NCI-H69 (cell line): ENCODE measurements at places on chromosomes 11 and 22.

DNA sequence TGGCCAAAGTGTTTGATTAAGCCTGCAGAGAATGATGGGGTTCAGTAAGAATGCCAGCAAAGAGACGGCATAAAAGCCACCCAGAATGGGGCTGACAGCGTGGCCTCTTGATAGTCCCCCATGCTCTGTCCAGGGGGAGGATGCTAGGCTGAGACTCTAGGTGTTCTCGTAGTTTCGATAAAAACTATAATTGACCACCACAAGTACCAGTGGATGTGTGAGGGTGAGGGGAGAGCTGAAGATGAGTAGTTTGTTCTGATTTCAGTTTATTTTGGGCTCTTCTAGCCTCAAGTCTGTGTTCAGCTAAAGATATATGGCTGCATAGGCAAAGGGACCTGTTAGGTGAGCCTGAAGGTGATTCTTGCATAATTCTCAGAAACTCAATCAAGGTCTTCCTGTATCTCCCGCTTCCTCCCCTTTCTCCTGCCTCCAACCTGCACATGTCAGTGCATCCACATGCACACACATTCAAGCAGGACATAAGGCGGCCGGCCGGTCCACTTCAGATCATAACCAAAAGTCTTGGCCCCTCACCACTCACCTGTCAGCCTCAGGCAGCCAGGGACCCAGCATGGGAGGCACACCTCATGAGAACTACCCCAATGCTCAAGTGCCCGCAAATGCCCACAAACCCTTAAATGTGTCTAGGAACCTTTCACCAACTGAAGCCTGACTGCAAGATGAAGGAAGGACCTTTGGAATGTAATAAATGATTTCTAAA, 31.2 kb downstream of the FLI1 start:
- DNase-seq: no peak

GRCh38 chr22:23002612-23003180, 67.6 kb upstream of the GNAZ start:
- no peak for DNase-seq

- no peak for DNase-seq
These were observed 8.4 kb downstream of the TIGD3 start for GRCh38 chr11:65362966-65363365.

DNA sequence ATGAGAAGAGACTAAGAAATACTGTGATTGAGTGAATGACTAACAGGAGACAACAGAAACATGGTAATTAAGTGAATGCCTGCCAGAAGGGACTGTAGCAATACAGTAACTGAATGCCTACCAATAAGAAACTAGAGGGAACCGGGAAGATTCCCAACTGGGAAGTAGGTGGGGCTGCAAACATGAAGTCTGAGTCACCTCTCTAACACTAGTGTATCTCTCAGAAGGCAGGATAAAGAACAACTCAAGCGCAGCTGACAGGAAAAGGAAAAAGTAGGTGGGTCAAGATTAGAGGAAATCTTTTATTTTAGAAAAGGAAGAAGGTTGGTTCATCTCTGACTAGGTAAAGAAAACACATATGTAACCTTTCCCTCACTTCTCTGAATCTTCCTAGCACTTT, 14.0 kb downstream of the C11orf42 start:
- DNase-seq: peak; percentile 5

DNA sequence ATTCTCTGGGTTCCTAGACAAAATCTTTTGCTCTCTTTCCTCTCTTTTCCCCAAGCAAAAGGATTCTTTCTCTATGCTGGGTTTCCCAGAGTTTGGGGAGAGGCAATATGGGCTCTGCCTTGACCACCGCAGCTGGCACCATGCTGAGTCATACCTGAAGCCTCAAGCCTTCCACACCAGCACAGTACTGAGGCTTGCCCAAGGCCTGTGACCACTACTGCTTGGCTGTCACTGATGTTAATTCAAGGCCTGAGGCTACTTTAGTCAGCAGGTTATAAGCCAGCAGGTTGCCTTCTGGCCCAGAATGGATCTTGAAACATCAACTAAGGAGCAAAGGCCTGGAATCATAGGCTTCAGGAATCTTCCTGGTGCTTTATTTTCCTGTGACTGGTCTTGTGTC, 185.3 kb downstream of the DYNC2H1 start:
- DNase-seq: no peak

DNA sequence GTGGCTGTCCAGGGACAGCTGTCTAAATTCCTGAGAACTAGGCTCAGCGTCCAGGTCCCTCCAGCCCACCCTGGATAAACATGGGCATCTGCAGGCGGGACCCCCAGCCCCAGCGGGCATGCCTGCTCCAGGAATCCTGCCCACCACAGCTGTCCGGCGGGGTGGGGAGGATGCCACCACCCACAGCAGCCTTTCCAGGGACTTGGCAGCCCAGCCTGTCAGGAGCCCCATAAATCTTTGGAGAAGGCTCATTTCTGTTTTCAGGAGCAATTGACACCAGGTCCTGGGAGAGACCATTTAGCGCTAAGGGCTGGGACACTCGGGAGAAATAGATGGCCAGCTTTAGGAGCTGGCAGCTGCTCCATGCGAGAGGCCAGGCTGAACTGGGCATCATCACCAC, 358.9 kb downstream of the CADM1 start:
- DNase-seq: peak; percentile 77

DNA sequence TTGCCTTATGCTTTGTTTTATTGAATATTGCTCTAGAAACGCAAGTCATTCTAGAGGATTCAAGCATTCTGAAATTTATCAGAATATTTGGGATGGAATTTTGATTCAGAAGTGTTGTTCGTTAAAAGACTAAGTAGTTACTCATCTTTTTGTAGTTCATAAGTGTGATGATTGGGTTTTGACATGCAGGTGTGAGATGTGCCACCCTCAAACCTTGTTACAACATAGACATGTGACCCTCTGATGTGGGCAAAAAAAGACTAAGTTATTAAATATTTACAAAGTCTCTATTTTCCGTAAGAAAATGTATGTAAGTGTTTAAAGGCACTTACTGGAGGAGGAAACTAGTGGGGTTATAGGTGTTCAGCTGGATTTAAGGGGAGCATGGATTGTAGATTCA, 8.9 kb downstream of the YWHAH start:
- no peak for DNase-seq

DNA sequence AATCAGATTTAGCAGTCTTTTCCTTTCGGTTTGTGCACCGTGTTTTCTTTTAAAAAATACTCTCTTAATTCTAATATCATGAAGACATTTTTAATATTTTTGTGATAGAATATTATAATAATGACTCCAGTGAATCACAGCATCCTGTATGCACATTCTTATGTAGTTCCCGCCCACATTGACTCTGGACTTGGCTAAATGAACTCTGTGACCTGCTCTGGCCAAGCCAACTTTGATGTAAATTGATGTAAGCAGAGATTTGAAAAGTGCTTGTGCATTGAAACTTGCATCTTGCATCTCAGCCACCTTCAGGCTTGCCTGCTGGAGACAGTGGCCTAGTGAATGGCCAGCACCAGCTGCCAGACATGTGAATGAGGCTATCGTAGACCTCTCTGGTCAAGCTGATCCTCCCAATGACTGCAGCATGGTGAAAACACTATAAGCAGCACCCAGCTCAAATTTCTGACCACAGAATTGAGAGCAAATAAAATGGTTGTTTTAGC, 29.2 kb upstream of the PGM2L1 start:
- no peak for DNase-seq

DNA sequence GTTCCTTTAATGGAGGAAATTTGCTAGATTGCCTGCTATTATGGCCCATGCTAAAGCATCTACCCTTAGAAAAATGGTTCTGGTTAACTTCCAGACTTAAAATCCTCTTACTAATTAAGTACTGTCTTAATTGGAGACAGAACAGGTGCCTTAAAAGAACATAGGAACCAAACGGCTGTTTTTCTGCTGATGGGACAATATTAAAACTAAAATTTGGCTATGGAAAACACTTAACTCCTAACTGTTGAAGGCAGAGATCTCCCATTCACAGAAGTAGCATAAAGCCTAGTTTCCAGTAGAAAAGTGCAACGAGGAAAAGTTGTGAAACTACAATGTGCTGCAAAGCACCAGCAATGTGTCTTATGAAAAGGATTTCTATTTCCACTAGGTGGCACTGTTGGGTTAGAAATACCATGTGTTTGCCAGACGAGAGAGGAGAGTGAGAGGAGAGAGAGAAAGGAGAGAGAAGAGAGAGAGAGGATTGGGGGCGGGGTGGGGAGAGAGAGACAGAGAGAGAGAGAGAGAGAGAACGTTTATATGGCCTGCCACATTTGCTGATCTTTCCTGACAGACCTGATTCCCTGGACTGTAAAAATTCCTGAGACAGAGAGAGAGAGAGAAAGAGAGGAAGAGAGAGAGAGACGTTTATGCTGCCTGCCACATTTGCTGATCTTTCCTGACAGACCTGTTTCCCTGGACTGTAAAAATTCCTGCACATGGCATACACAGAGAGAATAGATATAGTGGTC, 51.5 kb downstream of the FAM181B start:
- DNase-seq: peak; percentile 76

DNA sequence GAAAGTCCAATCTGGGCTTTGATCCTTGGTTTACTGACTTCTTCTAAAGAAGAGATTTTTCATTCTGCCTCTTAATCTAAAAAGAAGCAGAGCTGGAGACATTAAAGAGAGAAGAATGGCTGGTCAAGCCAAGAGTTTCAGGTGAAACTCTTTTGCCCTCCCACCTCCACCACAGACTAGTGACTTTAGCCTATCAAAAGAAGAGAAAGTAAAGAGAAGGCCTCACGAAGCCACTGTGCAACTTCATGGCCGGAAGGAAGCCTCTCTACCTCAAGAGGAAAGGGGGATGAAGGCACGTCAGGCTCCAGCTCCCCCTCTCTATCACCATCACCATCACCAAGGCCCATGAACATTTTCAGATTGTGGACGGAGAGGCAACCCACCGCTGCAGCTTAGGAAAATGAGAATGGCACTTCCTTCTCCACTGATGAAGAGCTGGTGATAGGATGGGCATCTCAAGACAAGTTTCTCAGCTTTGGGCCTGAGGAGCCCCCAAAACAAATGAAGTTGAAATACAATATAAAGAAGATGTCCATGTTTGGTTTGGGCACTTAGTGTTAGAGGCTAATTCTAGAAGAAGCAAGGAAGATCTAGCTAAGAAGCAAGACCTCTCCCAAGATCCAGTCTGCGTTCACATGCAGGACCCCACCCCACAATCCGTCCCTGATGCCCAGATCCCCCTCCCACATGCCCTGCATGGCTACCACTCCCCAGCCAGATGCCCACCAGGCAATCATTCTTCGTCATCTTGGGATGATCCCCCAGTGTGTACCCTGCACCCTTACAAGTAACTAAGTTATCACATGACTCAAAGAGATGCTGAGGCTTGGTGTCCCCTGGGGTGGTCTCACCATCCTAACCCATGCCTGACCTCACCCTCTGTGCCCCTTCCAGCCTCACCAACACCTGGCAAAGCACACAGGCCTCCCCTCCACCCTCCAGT, 52.6 kb downstream of the IGSF9B start:
- DNase-seq: no peak

DNA sequence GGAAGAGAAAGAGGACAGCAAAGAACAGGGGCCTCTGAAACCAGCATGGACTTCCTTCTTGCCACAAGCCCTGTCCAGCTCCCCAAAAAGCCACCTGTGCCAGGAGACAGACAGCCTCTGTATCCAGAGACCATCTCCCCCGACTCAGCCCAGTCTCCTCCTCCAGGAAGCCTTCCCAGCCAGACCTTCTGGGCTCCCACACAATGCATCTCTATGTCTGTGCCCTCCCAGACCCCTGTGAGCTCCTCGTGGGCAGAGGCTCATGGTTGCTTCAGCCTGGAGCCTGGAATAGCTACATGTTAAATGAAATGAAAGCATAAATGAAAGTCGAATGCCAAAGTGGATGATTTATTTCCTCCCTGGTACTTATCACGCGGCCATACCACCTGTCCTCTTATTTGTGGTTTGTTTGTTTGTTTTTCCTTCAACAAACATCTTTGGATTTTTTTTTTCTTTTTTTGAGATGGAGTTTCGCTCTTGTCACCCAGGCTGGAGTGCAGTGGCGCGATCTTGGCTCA, 7.3 kb upstream of the ARAP1 start:
- DNase-seq: peak; percentile 39

DNA sequence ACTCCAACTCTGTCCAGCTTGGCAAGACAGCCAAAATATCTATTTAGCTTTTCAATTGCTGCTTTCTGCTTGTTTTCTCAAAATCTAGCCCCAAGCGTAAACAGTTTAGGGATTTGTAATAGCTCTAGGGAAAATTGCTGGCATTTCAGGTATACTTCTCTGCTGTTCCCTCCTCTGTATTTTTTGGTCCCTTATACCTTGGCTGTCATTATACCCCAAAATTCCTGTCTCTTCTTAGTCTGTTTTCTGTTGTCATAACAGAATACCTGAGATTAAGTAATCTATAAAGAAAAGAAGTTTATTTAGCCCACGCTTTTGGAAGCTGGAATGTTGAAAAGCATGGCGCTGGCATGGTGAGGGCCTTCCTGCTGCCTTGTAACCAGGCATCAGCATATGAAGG, 23.5 kb downstream of the MCAM start:
- no peak for DNase-seq

DNA sequence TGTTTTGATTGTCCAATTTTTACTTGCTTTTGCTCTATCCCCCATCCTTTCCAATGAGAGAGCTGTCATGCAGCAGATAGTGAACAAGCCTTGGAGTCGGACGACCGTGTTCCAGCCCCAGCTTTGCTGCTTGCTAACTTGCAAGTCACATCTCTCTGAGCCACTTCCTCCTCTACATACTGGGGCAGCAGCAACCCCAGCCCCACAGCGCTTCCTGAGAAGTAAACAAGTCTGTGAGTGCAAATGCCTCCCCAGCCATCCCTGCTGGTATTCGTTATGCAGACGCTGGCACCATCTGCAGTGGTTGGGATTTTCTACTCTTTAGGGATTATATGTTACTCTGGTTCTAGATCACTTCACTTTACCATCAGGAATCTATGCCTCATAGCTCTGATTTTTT, 35.0 kb downstream of the TPBGL start:
- peak; percentile 72 for DNase-seq

DNA sequence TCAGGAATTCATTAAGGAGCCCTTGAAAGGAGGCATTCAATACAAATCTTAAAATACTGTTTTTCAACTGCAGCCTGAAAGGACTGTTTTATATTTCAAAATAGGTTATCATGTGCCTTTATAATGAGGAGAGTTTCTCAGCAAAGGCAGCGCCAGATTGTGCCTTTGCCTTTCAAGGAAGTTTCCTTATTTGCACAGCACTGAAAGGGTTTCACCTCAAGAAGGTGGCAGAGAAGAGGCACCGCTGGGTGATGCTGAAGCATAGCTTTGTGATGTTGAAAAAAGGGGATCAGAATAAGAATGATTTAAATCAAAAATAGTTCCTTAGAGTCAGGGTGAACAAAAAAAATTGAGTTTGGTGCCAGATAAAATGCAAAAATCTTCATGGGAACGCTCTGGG, 601.0 kb upstream of the KIRREL3 start:
- peak; percentile 61 for DNase-seq

- DNase-seq: no peak
These were observed 312.9 kb downstream of the MN1 start for GRCh38 chr22:27488456-27489177.

GRCh38 chr22:50138041-50138440, 32.5 kb upstream of the PANX2 start:
- peak; percentile 29 for DNase-seq

DNA sequence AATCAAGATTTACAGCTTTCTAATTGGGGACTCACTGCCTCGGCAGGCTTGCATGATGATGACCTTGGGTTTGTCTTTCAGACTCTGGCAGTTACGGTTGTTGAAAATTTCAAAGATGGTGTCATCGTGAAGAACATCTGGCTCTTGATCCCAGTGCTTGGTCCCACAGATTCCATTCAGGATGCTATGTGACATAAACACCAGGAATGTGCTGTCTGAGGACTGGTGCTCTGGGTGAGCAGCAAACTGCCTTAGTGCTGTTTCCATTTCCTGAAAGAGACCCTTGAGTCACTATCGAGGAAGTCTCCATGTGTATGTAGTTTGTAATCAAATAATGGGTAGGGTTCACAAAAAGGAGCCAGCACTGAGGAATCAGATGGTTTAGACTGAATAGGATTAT, 7.1 kb downstream of the CASP12 start:
- no peak for DNase-seq
